ENCODE measurements at places on chromosomes 4 and X.
A peak's percentile ranks its signal among the peaks of the same experiment; 100 is the strongest.

- no peak for DNase-seq
Observed at GRCh38 chr4:88350786-88351185, 27.9 kb upstream of the HERC6 start.

- DNase-seq, result no peak
Observed at GRCh38 chrX:153775293-153776119, 5.3 kb upstream of the SRPK3 start.

GRCh38 chr4:106569146-106570031 is 200.8 kb upstream of the GIMD1 start:
- no peak for DNase-seq

DNA sequence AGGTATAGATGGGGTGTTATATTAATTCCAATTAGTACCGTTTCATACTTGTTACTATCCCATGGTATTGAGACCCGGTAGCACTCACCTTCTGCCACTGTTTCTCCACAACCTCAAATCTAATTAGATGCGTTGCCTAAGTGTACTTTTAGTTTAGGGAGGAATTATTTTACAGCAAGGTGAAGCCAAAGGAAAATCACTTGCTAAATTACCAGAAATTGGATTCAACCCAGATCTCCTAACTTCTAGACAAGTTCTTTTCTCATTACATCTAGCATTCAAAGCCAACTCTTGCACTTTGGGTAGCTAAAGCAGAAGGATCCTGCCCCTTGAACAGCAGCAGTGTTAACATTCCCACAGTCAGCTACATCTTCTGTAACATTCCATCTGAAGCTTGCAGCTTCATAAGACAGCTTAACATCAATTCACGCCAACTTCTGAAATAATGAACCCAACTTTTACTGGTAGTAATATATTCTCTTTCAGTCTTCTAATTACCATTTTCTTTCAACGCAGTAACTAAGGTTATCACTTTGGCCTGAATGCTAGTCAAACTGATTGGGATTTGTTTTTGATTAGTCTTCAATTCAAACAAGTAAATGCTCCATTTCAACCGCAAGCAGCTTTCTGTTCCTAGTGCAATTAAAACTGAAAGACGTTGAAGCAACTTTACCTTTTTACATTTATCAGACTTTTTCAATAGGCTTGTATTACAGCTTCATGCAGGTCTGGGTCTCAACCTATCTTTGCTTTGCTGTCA is 934 bp upstream of the SEC31A start:
- DNase-seq, result peak; percentile 42

DNA sequence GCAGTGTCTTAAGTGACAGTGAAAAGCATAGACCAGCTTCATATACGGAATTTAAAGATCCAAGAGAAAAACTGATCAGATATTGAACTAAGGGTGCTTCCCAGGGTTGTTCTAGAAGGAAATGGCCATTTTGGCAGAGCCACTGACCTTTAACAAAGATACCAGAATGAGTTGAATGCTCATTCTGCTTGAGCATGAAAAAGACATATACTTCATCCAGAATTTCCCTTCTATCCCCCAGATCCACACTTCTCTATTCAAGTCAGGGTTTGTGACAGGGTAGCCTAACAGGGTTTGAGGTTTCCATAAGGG is 45.6 kb upstream of the FAM9C start:
- no peak for DNase-seq

DNA sequence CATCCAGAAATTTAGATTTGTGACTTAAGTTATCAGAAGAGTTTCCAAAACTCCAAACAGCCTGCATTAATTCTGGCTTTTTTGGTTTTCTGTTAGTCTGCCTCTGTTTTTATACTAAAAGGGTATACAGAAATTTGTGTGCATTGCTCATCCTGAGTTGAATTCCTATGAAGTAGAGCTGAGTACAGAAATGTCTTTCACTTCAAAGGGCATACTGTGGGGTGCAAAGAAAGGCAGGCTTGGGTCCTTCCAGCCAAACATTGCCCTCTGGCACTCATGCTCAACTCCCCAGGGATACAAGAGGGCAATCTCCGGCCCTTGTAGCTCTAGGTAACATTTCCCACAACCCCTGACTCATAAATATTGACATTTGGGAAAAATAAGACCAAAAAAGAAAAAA is 27.6 kb upstream of the TMEM184C start:
- DNase-seq, result peak; percentile 42

- peak; percentile 89 for DNase-seq
Observed at GRCh38 chr4:184267673-184268583, 50.3 kb upstream of the ENPP6 start.

- DNase-seq, result no peak
Observed at GRCh38 chrX:14084466-14084865, 54.8 kb upstream of the GEMIN8 start.

DNA sequence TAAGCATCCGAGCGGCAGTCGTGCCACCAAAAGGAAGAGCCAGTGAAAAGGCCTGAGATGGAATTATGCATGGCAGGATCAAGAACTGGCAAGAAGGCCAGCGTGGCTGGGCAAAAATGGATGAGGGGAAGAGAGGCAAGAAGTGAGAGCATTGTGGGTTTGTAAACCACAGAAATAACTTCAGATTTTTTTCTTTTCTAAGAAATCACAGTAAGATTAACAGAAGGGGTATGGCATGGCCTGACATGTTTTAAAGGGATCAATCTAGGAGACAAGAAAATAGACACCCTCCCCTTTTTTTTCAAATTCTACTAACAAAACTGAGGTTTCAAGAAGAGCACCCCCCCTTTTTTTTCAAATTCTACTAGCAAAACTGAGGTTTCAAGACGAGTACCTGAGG is 82.5 kb downstream of the BMP3 start:
- DNase-seq, result peak; percentile 8

GRCh38 chr4:167722487-167722808 is 369.9 kb upstream of the ANXA10 start:
- no peak for DNase-seq

DNA sequence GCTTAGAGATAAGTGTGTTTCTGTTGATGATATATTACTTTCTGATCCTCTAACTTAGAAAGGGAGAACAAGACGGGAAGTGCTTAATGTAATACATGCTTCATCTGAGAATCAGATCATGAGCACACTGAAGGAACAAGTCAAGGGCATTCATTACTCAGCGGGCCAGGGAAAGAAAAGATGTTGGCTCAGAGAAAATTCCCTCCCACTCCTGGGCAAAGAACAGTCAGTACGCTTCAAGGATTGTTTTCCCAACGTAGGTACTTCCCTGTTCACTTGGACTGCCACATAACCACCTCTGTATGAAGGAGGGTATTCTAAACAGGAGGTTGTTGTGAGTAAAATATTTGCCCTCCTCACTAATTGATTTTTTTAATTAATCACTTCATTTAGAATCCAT is 374.5 kb upstream of the FMR1 start:
- DNase-seq, result no peak

DNA sequence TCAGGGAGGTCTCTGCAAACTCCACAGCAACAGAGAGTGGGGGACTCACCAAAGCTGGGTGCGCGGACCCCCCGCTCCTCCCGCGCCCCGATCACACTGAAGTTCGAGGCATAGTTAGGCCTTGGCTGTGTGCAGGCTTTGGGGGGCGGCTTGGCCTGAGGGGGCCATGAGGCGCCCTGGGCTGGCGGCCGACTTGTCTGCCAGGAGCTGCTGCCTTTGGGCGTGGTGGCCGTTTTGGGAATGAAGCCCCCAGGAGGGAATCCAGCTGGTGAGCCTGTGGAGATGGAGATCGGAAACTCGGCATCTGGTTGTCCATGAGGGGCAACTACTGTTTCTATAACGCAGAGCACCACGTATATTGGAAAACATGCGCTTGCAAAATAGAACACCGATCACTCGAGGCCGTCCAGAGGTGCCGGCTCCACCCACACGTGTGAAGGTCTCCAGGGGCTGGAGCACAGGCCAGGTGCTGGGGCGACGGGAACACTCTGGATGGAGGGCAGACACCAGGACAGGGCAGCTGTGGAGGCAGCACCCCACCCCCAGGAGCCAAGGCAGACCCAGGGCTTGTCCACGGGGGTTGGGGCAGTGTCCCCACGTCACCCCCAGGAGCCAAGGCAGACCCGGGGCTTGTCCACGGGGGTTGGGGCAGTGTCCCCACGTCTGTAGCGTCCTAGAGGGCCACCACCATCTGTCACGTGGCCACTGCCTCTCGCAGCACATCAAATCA is 25.9 kb upstream of the CPLX1 start:
- no peak for DNase-seq

GRCh38 chrX:42242004-42242403 is 318.6 kb upstream of the CASK start:
- no peak for DNase-seq
